ENCODE measurements at places on chromosomes 12 and 14. TPM values are rescaled to one million over a fixed set of nuclear protein-coding genes. Genes with fewer than 3 reads are reported as not detected.

Gene DENR
- 51.9 TPM for total RNA-seq

DNA sequence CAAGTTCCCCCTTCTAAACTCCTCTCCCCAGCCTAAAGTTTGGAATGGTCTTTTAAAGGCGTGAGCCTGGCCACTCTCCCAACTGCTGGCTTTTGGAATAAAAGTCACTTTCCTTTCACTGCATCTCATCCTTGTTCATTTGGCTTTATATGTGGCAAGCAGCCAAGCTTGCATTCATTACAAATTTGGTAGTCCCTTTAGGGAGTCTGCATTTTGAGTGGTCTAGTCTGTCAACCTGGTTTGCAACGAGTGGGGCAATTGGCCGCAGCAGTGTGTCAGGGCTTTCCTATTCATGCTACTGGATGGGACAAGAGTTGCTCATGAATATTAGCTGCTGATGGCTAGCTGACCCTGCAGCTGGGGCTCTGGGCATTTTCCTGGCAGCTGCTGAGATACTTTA is 57.0 kb downstream of the CATSPERB start:
- DNase-seq, result no peak

DNA sequence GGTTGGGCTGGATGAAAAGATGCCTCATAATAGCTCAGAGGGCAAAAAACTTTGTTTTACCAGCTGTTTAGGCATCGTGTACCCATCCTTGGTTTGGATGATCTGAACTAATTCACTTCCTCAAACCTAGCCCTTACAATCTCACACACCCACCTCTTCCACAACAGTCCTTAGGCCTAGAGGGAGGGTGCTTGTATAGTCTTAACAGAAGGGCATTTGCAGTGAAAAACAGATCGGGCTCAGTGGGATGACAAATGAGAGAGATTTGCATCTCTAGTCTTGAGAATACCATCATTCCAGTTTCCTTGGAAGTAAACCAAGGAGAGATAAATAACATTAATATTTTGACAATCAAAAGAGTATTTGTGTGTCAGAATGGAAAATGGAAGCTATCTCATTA is 11.0 kb downstream of the SLCO1A2 start:
- no peak for DNase-seq

- DNase-seq, result no peak
Measured at GRCh38 chr12:45893240-45893639, 97.1 kb downstream of the SCAF11 start.

GRCh38 chr14:99755068-99755405 is 38.2 kb upstream of the EML1 start:
- DNase-seq, result no peak

Gene RND1
- total RNA-seq, result 0.89 TPM

GRCh38 chr12:76399040-76399439 is 50.8 kb upstream of the BBS10 start:
- no peak for DNase-seq

- DNase-seq, result no peak
Measured at GRCh38 chr14:64870160-64870559, 9.5 kb downstream of the SPTB start.

- DNase-seq, result no peak
Measured at GRCh38 chr12:8609061-8609570, 3.5 kb downstream of the AICDA start.

- no peak for DNase-seq
Measured at GRCh38 chr12:42892702-42893551, 303.4 kb upstream of the PRICKLE1 start.

GRCh38 chr14:104576232-104576969 is 3.2 kb upstream of the C14orf180 start:
- DNase-seq, result no peak

DNA sequence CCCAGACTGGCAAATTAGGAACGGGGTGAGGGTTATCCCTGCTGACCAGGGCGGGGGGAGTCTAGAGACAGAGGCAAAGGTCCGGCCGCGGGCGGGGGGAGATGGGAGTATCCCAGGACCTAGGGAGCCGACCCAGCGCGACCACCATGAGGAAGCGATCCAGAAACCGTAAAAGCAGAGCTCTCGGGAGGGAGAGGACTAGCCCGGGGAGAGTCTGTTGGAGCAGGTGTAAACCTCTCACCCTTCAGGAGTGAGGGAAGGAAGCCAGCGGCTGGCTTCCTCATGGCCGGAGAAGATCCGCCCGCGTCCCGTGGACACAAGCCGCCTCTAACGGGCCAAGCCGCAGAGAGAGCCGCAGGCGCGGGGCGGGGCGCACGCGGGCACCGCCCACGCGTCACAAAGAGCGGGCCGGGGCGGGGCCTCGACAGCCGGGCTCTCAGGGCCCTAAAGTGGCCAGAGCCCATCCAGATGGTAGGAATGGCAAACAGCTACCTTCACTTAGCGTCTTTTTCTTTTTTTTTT is at the start of gene ACRBP:
TSS of gene ACRBP (minus strand) at position 350 of the 522 bp plus-strand sequence. CDS start at position 284, 66 bp downstream.
- no peak for DNase-seq

DNA sequence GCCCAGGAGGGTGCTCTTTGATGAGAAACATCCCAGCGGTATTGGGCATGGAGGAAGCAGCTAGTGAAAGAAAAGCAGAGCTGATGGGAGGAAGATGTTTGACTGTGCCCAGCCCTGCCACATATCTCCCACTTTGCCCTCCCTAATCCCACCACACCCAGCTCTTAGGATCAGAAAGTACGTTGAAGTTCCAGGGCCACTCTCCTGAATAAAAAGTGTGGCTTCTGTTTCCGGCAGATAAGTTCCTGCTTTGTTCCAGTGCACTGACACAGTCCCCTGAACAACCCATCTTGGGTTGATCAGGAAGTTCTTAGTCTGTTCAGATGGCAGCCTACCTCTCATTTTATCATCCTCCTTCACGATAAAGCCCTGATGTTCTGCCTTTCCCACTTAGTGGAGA is 16.5 kb downstream of the TPCN1 start:
- no peak for DNase-seq

Measured in osteocyte (in vitro differentiated cells).